ENCODE measurements at places on chromosomes 13 and 19.

GRCh38 chr13:43961909-43962308 is 82.2 kb downstream of the LACC1 start:
- DNase-seq, result no peak

GRCh38 chr19:1407528-1408299 is at the start of gene DAZAP1:
Gene DAZAP1 (plus strand): TSS chr19:1407586. CDS start chr19:1407774, 188 bp downstream.
- DNase-seq, result no peak

- DNase-seq, result no peak
Measured at GRCh38 chr13:39776439-39776838, 121.0 kb downstream of the COG6 start.

DNA sequence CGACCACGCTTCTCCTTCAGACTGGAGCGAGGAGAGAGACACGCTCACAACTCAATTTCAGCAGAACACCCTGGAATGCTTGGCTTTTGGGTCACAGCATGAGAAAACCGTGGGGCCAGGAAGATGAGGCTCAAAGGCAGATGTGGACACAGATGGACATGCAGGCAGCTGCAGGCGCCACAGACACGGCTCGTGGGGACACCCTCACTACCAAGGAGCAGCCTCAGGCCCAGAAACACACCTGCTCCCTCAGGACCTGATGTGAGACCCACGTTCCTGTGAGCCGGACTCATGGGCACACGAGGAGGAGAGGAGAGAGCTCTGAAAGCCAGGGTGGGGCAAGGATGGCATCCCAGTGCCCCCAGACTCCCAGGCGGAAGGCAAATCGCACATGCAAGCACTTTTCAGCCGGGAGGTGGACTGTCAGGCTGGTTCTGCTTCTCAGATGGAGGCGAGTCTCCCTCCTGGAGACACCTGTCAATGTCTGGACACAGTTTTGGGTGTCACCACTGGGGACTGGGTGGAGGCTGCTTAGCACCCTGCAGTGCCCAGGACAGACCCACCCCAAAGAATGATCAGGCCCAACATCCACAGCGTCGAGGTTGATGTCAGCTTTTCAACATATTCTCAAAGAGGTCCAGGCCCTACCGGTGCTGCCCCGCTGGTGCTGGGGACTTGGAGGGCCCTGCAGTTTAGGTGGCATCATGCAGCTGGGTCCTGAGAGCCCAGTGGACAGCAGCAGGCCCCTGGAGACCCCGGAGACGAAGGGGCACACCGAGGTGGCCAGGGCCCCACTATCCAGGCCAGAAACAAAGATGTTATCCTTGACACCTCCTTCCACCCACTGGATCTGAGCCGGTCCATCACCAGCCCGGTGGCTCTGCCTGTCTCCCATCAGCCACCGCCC is 2.3 kb downstream of the ABHD17A start:
- DNase-seq, result no peak

DNA sequence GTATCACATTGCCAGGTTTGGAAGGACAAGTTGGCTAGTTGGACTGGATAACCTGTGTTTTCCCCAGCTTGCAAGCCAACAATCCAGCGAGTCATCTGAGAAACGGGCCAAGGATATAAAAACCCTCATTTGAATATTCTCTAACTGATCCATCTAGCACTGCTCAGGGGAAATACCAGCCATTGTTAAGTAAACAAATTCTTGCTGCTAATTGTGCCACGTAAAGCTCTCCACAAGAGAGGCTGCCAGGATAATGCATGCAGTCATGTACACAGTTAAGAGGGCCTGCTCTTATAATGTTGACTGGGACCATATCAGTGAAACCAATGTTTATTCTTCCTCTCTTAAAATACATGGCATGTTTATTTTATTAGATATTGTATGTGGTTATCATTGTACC is 663.2 kb upstream of the SGCG start:
- DNase-seq, result no peak

Measured in suppressor macrophage (primary cell).